Spinal cord (tissue), 10 donors: ENCODE measurements at places on chromosomes 6 and 20. TPM values are rescaled to one million over a fixed set of nuclear protein-coding genes. Genes with fewer than 3 reads are reported as not detected.
A peak's percentile ranks its signal among the peaks of the same experiment; 100 is the strongest.

Gene PRL
- 0.11 TPM for total RNA-seq

Gene ZNF311
- total RNA-seq, result 5.6 TPM

Gene C6orf15
- total RNA-seq, result not detected

Gene HLA-DPA1
- 19.8 TPM for total RNA-seq

Gene CEP162
- total RNA-seq, result 19.1 TPM

Gene POM121L2
- not detected for total RNA-seq

Gene ZNF391
- 5.2 TPM for total RNA-seq

Gene SASH1
- total RNA-seq, result 58.5 TPM

Gene SLC52A3
- 1.2 TPM for total RNA-seq

Gene MTFR2
- total RNA-seq, result 0.66 TPM

Gene FNDC1
- 29.2 TPM for total RNA-seq

DNA sequence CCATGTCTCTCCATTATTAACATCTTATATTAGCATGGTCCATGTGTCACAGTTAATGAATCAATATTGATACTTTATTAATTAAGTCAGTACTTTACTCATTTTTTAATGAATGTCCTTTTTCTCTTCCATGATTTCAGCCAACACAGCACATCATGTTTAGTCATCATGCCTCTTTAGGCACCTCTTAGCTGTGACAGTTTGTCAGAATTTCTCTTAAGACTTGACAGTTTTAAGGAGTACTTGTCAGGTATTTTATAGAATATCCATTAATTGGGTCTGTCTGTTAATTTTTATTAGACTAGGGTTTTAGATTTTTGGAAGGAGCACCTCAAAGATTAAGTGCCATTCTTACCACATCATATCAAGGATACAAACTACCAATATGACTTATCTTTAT is 729.4 kb downstream of the HACE1 start:
- DNase-seq, result no peak

GRCh38 chr6:141744971-141745370 is 387.8 kb upstream of the GJE1 start:
- DNase-seq, result no peak

- DNase-seq, result no peak
These were observed 292.9 kb upstream of the ZFP64 start for GRCh38 chr20:52484438-52484837.

- no peak for DNase-seq
These were observed 536 bp upstream of the FNDC1 start for GRCh38 chr6:159168536-159169192.

GRCh38 chr6:29995340-29995777 is 53.0 kb downstream of the HLA-A start:
- DNase-seq, result no peak

GRCh38 chr6:64672131-64672530 is 1034.9 kb downstream of the EYS start:
- DNase-seq, result no peak

GRCh38 chr6:134830940-134831339 is 119.0 kb downstream of the ALDH8A1 start:
- DNase-seq, result peak; percentile 73

- DNase-seq, result peak; percentile 79
These were observed 532 bp upstream of the PM20D2 start for GRCh38 chr6:89145091-89145955.

DNA sequence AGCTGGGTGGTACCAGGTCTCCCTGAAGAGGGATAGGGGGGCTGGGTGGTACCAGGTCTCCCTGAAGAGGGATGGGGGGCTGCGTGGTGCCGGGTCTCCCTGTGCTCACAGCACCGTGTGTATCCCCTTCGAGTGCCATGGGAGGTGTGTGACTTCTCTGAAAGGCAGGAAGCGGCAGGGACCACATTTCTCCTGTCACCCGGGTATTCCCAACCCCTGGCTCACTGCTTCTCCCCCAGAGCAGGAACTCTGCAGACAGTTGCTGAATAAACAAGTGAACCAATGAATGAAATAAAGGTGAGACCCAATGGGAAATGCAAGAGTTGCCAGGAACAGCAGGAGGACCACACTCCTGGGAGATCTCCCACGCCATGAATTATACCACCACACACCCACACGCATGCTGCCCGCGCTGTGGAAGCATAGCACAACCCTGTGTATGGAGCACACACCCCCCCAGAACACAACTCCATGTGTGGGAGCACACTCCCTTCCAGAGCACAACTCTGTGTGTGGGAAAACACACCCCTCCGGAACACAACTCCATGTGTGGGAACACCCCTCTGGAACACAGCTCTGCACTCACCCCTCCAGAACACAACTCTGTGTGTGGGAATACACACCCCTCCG is 50.7 kb downstream of the RNASET2 start:
- no peak for DNase-seq

DNA sequence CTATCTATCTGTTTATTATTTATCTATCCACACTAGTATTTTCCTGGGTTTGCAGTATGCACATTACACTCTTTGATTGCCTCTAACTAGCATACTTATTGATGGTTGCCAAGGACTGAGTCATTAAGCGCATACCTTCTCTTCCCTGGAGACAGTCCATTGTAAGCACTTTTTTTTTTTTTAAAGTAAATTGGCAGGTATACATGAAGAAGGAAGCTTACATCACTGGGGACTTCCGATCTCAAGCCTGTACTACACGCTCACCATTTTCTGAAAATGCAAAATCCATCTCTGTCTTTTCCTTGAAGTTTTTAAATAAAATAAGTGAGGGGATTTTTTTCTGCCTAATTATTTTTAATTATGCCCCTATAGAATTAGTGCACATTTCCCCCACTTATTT is 63.5 kb downstream of the HMGN3 start:
- DNase-seq, result no peak

GRCh38 chr6:123956492-123957139 is 153.0 kb downstream of the NKAIN2 start:
- DNase-seq, result no peak

- no peak for DNase-seq
These were observed 1.3 kb downstream of the C6orf89 start for GRCh38 chr6:36886950-36887618.

- DNase-seq, result no peak
These were observed 281.0 kb downstream of the CDC5L start for GRCh38 chr6:44668391-44668930.

DNA sequence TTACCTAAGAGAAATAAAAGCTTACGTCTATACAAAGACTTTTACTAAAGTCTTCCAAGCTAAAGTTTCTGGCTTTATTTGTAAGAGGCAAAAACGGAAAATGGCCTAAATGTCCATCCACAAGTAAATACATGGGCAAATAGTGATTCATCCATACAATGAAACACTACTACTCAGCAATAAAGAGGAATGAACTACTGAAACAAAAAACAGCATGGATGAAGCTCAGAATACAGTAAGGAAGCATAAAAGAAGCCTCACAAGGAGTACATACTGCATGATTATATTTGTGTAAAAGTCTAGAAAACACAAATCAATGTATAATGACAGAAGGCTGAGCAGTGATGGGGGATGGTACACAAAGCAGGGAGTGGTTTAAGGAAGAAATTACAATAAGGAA is 84.7 kb downstream of the F13A1 start:
- no peak for DNase-seq

DNA sequence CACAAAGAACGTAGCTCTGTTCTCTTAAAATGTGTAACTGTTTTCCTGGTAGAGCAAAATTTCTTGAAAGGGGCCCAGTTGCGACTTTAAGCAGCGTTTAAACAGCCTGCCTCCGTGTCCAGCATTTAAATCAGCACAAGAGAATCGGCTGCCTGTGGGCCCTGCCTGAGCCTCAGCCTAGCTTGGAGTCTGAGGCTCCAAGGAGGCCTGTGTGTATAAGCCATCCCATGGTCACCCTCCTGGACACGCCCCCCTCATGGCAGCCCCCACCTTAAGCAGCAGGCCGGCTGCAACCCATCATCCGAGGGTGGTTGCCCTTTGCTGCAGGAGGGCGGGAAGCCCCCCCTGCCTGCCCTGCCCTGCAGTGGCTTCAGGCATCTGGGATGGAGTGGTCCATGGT is 18.9 kb downstream of the SDCBP2 start:
- no peak for DNase-seq

GRCh38 chr6:31087494-31088089 is 24.8 kb downstream of the C6orf15 start:
- DNase-seq, result peak; percentile 97

GRCh38 chr6:91268941-91269340 is 682.1 kb upstream of the MAP3K7 start:
- DNase-seq, result no peak

DNA sequence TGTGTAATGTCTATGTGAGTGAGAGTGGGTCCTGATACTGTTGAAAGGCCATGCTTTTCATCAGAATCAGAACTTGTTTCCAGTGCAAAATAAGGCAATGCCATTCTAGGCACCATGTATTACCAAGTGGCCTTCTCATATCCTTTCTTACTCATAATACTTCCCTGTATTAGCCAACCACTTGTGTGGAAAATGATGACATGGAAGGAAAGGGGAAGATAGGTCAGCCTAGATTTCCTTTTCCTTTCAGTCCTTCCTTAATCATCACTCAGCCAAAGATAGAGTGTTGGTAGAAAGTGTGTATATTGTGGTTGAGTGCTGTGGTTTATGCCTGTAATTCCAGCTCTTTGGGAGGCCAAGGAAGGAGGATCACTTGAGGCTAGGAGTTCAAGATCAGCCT is 158.6 kb upstream of the PREP start:
- no peak for DNase-seq
